Putamen (tissue), 1 donor: ENCODE measurements at places on chromosomes 16 and 17.
A peak's percentile ranks its signal among the peaks of the same experiment; 100 is the strongest.

DNA sequence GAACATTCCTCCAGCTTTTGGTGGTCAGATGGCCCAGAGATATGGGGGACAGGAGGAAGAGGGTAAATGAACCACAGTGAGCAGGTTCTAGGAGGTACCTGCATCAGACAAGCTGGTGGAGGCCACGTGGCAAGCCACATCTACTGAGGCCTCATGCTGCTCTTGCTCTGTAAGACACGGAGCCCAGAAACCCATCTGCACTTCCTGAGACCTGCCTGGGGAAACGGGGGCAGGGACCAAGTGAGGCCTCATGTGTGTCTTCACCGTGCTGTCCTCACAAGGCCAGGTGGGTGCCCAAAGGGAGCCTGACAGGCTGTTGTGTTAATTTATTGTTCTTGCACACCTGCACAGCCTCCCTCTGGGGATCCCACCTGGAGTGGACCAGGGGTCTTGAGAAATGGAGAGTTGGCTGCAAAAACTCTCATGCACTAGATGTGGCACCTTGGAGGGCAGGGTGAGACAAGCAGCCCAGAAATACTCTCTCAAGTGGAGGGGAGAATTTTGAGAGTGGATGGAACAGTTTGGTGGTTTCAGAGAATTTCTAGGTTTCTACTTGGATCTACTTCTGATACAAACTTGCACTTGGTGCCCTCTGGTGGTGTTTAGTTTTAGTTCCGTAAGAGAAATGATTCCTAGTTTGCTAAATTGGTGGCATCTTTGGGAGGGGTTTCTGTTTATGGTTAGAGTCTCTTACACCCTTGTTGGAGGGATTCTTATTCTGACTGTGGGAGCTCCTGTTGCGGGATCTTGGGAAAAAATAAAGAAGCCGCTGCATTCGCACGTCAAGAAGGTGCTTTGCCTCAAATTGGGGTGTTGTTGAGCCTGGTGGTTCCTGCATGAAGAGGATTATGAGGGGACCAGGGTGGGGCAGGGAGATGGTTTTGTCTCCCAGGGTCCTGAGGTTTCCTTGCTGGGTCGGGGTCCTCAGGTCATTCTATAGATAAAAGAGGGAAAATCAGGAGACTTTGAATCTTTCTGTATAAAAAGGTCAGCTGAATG, 47.5 kb downstream of the SLC6A2 start:
- DNase-seq = peak; percentile 54

DNA sequence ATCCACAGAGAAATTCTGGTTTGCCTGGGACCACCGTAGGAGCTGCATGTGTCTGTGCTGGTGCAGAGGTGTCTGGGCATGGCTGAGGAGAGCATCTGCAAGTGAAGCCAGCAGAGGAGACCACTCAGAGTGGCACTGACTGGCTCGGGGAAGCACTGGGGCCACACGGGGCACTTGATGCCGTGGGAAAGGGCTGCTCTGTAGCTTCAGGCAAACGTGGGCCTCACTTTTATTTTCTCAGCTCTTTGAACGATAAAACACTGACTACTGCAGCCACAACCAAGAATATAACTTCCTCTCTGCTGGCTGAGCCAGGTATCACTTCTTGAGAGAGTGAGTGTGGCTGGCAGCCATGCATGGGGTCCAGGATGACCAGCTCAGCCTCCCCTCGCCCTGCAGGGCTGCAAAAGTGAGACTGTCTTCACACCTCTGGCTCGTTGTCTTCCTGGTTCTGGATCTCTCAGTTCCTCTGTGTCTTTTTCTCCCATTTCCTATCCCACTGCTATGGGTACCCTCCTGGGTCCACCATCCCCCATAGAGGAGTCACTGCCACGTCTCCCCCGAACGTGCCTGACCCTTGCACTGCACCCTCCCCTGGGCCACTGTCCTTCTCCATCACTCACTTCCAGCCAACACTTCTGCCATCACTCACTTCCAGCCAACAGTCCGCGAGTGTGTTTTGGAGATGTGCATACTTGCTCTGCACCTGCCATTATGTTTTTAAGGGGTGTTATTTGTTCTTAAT, 201.4 kb upstream of the CHMP6 start:
- no peak for DNase-seq

GRCh38 chr17:32570081-32570396, 83.2 kb downstream of the CDK5R1 start:
- DNase-seq = no peak

DNA sequence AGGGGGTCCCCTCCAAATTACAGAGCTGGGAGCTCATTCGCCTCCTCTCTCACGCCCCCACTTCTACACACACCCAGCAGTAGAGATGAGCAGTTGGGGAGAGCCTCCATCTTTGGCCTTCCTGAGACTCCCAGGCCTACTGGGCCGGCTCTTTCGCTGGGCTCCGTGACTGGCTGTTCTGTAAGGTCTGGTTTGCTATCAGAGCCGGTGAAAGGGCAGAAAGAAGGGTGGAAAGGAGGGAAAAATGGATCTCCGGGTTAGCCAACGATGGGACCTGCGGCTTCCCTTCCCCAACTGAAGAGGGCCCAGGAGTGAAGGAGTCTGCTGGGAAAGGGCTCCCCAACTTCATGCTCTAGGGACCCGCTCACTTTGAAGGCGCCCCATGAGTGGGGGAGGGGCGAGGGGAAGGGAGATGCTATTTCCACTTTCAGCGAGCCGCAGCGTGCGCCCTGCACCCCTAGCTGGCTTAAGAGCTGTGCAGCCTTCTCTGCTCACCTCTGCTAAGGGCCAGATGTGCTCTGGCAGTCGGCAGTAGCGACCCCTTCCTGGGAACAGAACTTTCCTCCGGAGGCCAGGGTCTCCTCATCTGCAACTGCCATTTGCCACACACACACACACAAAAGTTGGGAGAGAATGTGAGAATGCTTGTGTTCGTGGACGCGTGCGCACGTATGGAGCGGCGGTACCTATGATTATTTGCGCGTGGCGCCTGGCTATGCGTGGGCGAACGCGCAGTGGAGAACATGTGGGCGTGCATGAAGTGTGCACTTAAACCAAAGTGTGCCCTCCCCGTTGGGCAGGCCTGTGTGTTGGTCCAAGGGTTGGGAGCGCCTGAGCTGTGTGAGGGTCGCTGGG, 2.9 kb upstream of the FOXF1 start:
- no peak for DNase-seq

GRCh38 chr16:65919145-65919985, 447.1 kb upstream of the CDH5 start:
- DNase-seq = no peak

DNA sequence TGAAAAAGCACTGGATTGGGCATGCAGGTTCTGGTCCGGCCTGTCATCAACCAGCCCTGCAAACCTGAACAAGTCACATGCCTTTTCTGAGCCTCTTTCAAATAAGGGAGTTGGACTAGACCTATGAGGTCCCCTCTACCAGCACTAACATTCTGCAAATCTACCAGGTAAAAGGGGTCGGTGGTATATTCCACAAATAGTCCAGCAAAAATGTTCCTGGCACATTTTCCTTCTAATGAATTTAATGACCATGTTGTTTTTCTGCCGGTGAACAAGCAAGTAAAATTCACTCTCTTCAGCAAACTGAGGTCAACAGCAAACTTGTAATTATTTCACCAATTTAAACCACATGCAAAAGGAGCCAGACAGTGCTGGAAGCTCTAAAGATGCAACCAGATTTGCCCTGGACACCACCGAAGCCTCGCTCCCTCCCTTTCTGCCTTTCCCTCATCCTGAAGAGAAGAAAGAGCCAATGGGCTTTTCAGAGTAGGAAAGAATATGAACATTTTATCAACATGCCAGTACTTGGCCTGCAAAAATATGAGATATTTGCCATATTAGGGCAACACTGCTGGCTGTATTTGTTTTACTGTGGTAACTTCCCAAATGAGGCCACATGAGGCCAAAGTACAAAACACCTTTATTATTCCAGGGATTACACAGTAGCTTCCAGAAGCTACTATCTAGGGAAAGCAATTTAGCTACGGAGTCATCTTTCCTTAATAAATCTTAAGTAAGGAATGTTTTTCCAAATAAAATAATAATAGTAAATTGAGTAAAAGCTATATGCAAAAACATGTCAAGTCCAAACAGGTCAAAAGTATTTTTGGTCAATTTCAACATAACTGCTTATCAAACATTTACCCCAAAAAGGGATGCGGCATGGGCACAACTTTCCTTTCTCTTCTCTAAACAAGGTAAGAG, 45.0 kb downstream of the USP31 start:
- DNase-seq = no peak

DNA sequence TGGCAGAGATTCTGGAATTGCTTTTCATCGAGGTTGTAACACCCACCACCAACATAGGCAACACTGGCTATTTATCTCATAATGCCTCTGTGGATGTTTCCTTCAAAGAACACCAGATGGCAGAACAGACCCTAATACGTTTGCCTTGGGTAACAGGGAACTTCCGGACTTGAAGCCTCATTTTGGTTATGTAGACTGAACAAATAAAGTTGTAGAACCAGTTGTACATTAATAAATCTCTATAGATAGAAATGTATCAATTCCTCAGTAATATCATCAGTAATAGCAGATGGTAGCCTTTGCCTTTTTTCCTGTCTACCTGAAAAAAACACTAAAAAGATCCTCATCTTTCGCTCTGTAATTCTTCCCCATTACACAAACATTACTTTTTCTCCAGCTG, 25.9 kb upstream of the APOH start:
- peak; percentile 67 for DNase-seq

- DNase-seq = no peak
These were observed 55.3 kb upstream of the ETV4 start for GRCh38 chr17:43601280-43602039.

DNA sequence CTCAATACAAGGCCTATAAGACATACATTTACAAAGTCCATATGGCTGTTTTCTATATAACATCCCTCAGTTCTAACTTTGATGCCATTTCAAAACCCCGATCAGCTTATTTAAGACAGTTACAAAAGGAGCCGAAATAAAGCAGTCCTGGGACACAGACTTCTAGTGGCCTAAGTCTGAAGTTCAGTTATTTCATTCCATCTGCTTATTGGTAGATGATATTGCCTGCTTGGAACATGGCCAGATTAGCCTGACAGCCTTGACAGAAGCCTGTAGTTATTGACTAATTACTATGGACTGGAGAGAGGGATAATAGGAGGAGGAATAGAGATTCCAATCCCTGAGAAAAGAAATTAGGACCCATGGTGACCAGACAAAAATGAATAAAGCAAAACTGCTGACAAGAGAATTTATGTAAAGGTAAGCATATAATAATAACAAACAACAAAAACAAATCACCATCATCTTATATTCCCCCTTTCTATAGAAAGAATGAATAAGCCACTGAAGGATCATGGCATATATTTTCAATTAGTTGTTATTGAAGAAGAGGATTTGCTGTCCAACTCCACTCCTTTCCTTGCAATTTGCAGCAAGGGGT, 206.3 kb upstream of the TOM1L1 start:
- DNase-seq = no peak

DNA sequence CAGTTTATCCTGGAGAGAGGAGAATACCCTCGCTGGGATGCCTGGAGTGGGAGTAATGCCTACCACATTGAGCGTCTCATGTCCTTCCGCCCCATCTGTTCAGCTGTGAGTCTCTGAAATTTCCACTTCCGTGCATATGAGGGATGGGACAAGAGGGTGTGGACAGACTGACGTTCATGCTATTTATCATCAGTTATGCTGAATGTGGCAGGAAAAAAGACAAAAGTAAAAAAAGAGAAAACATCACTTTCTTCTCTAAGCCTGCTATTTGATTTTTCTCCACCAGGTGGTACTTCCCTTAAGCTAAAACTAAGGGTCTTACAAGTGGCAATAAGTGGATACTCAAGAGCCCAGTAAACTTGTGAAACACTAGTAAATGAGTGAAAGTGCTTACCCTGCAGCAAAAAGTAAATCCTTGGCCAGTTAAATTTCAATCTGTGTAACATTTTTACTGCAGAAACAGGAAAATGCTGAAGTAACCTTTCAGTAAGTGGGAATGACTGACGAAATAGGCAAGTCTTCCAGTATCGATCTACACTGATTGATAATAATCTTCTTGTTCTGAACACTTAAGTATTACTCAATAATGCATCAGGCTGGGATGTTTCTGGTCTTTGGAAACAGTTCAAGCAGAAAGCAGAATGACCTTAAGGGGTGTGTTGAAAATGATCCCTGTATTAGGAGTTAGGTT, 5.6 kb downstream of the CRYBA1 start:
- DNase-seq = no peak

DNA sequence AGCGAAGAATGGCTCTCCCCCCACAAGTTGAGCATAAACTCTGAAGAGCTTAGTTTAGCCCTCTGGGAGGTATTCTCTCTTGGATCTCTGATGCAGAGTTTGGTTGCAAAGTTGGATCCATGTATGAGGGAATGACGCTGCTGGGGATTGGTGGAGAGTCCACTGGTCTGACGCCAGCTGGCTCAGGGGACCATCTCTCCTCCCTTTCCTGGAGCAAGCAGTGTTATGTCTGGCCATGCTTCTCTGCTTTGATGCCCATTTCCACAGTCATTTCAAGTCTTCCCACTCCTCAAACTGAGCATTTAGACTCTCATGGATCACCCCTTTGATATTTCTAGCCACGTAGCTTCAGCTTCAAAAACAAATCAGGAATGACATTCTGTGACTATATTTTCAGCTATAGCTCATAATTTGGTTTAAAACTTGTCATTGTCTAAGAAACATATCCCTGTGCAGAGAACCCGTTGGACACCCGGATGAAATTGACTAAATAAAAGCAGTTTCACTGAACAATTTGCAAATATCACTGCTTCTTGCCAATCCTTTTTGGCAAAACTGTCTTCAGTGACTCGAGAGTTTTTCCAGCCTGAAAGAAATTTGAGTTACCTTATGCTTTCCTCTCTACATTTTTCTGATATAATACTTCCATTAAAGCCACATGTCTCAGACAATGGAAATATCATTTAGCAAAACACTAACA, 193.4 kb upstream of the CDH11 start:
- no peak for DNase-seq

GRCh38 chr16:12458591-12459358, 344.9 kb downstream of the CPPED1 start:
- DNase-seq = no peak

DNA sequence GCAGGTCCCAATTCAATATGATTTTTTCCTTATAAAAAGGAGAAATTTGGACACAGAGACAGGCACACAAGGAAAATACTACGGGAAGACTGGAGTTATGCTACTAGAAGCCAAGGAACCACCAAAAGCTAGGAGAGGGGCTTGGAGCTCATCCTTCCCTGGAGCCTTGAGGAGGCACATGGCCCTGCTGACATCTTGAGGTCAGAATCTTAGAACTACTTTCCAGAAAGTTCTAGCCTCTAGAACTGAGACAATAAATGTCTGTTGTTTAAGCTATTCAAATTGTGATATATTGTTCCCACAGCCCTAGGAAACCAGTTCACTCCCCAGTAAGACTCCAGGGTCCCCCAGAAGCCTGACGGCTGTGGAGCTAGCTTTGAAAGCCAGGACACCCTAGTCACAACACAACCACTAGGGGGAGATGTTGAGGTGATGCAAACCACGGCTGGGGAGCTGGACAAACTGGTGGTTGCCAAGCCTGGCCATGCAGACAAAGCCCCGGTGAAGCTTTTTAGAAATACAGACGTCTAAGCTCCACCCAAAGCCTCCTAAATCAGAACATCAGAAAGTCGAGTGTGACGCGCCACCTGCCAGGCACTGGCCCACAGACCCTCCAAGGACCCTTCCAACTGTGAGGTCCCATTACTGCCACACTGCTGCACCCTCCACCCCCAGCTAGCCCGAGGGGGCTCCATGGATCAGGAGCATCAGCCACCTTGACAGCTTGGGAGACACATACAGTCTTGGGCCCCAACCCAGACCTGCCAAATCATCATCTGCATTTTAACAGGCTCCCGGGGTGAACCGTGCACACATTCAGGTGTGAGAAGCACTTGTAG, 106.4 kb downstream of the SLC39A11 start:
- peak; percentile 80 for DNase-seq
